ENCODE measurements at places on chromosomes 12 and 14.

DNA sequence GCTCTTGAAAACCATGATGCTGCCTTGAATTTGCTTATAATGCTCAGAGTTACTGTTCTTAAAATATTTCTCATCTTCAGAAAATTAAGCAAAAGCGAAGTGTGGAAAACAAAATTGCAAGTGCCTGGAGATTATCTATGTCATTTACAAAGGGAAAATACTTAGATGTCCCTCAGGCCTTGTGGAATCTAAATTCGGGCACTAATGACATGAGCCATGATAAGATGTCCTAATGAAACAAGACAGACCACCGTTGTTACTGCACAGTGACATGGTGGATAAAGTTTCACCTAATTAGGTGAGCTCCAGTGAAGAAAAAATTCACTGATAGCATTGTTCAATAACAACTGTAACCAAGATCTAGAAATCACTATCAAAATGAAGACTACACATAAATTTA, 30.4 kb downstream of the PPP1R13B start:
- DNase-seq, result no peak

GRCh38 chr12:122875590-122876220, 20.2 kb downstream of the VPS37B start:
- DNase-seq, result no peak

DNA sequence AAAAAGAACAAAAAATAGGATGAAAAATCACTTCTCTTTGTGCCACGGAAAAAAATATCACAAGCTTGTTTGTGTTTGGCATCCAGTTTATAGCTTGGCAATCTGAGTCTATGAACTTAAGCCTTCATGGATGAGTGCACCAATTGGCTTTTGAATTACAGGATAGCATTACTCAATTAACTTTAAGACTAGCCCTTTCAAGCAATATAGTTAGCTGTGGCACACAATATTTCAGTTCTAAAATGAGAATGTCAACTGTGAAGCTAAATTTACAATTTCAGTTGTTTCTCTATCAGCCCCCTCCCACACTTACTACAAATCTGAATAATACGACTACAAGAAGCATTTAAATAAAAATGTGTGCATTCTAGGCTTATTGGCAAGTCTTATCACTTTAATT, 8.3 kb downstream of the RERG start:
- DNase-seq, result no peak

DNA sequence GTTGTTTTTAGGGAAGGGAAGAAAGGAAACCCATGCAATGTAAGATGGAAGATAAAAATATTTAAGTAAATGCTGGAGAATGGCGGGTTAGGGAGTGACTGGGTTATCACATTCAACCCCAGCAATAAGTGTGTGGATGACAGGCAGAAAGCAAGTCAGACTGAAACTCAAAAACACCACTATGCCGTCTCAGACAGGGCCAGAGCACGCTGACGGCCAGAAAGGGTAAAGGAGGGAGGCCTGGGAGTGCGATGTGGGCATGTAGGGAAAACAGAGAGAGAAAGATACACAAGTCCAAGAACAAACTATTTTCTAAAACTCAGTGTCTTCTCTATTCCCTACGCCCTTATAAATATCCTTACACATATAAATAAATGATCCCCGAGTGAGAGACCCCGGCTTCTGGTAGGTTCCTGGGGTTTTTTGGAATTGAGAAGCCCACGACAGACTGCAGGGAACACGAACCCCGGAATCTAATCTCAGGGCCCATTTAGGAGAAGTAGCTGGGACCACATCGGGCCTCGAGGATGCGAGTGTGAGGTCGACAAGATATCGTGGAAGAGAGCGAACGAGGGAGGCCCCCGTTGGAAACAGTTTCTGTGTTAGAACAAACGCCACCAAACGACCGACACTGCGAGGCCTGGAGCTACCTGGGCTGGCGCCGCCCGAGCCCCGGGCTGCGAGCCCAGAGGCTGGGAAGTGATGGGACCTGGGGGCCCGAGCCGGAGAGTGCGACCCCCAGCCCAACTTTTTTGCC, 735 bp upstream of the OTX2 start:
- no peak for DNase-seq

GRCh38 chr14:77862154-77862786, 62.4 kb downstream of the ADCK1 start:
- peak; percentile 77 for DNase-seq

DNA sequence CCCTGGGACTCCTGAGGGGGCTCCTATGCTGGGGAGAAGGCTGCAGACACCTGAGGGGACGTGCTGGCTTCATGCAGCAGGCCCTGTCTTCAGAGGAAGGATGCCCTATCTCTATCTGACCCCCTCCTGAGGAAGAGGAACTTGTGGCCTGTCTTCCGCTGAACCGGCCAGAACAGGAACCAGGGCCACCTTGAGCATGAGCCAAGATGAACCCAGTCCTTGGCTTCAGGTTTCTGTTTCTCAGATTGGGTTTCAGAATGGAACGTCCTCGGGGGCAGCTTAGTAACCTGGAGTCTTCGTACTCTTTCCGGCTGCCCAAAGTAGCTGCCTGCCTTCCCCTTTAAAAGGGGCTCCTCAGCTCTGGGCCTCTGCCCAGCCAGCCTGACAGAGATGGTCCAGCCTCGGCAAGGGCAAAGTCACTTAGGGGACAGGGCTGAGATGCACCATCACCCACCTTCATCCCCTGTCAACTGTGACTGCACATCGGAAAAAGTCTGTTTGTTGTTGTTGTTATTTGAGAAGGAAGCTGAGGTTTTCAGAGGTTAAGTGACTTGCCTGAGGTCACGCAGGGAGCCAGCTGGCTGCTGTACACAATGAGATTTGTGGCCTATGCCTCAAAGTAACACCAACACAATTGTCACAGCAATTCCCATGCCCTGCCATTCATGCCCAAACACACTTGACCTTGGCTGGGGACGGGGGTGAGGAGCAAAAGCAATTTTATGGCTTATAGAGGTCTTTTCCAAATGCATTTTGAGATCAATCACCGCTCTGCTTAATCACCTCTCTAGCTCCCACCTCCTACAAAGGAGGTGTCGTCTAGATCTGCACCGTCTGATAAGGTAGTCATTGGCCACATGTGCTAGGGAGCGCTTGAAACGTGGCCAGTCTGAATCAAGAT, 13.4 kb downstream of the ASB2 start:
- DNase-seq, result peak; percentile 36

DNA sequence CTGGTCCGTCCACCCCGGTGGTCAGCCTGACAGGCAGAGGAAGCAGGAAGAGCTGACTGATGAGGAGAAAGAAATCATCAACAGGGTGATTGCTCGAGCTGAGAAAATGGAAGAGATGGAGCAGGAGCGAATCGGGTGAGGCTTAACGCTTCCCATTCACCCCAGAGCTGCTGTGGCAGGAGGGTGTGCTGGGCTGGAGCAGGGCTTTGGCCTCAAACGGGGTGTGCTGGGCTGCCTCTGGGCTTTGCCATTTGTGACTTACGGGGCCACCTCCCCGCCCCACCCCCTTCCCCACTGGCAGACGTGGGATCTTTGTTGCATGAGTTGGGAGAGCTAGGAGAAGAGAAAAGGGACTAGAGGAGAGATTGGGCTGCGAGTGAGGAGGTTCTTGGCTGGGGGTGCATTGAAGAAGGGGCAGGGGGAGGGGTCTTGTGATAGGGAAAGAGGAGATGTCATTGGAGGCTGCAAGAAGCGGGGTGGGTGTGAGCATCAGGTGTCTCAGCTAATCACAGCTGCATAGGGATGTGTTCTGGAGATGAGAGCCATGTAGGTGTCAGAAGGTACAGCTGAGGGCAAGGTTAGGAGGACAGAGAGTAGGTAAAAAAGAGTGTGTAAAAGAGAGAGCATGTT, 56.3 kb downstream of the RPH3A start:
- DNase-seq, result no peak

GRCh38 chr14:56137453-56137807, 19.2 kb downstream of the PELI2 start:
- no peak for DNase-seq

DNA sequence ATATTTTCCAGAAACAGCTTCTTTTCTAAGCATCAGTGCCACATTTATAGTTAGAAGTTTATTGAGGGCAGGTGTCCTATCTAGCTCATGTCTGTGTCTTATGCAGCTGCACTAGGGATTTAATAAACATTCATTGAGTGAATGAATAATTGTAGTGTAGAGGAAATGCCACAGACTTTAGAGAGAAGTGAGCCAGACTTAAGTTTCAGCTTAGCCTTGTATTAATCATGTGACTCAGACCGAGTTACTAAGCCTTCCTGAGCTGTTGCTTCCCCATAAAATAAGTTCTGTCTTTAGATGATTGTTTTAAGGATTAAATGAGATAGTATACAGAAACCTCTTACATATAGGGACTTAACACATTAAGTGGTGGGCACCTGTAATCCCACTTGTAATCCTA, 236.1 kb upstream of the DDHD1 start:
- DNase-seq, result no peak

GRCh38 chr14:24392325-24393091, 6.3 kb upstream of the NYNRIN start:
- DNase-seq, result no peak

DNA sequence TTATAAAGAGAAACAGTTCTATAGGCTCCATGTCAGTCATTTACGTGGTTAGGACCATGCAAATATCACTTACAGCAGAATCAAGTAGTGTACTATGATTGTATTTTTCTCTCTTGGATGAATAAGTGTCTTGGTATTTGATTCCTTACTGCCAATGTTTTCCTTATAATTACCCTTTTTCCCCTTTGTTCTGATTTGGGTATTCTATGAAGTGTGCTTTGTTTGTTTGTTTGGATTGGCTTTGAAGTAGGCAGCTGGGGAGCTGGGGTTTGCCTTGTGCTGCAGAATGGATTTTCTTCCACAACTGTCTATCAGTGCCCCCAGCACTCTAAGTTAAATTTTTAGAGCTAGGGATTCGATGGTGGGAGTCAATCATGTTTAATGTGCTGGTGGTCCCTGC, 12.4 kb downstream of the TMEM120B start:
- DNase-seq, result no peak

GRCh38 chr12:132108211-132108832, 35.8 kb downstream of the DDX51 start:
- no peak for DNase-seq
